ENCODE measurements at places on chromosomes 4 and X.

DNA sequence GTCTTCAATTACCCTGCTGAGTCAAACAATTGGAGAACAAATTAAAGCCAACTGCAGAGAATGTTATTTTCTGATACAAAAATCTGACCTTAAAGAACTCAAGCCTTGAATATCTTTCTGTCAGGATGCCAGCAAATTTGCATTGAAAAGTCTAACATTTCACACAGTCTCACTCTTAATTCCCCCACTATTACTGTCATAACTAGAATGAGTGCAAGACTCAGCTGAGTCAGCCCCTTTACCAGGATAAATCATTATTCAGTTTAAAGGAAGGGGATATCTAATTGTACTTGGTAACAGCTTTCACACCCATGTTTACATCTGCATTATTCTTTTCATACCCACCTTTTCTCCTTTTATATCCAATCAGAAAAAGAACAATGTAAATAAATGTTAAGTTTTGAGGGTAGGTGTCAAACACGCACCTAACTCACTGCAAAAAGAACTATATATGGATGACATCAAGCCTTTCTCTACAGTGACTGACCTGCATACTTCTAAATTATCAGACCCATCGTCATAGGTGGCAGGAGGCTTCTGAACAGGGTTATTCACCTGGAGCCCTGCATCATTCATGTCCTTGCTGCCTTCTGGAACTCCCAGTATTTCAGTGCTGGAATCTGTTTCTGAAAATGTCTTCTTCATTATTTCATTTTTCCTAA lies 117.4 kb downstream of the TMA16 start:
- no peak for DNase-seq

- no peak for DNase-seq
Observed at GRCh38 chr4:8909548-8909947, 37.9 kb upstream of the HMX1 start.

- no peak for DNase-seq
Observed at GRCh38 chr4:187444061-187444460, 551.5 kb upstream of the ZFP42 start.

DNA sequence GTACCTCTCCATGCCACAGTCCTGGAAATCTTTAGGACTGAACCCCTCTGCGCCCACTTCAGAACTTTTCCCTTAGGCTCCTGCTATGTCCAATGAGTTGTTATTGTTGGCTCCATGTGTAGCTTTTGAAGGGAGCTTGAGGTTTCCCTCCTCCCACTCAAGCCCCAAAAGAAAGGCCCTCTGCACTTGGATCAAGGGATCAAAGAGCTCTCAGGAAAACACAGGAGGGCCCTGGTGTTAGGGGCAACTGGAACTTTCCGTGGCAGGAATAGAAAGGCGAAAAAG lies 135.0 kb downstream of the RASL11B start:
- DNase-seq: no peak

- DNase-seq: peak; percentile 36
Observed at GRCh38 chr4:68373513-68373912, 23.6 kb upstream of the YTHDC1 start.

DNA sequence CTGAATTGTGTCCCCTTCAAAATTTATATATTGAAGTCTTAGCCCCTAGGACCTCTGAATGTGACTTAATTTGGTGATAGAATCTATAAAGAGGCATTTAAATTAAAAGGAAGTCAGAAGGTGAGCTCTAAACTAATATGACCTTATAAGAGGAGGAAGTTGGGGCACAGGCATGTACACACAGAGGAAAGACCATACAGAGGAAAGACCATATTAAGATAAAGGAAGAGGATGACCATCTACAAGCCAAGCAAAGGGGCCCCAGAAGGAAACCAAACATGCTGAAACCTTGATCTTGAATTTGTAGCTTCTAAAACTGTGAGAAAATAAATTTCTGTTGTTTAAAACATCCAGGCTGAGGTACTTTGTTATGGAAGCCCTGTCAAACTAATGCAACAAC lies 26.9 kb upstream of the CYBB start:
- no peak for DNase-seq

DNA sequence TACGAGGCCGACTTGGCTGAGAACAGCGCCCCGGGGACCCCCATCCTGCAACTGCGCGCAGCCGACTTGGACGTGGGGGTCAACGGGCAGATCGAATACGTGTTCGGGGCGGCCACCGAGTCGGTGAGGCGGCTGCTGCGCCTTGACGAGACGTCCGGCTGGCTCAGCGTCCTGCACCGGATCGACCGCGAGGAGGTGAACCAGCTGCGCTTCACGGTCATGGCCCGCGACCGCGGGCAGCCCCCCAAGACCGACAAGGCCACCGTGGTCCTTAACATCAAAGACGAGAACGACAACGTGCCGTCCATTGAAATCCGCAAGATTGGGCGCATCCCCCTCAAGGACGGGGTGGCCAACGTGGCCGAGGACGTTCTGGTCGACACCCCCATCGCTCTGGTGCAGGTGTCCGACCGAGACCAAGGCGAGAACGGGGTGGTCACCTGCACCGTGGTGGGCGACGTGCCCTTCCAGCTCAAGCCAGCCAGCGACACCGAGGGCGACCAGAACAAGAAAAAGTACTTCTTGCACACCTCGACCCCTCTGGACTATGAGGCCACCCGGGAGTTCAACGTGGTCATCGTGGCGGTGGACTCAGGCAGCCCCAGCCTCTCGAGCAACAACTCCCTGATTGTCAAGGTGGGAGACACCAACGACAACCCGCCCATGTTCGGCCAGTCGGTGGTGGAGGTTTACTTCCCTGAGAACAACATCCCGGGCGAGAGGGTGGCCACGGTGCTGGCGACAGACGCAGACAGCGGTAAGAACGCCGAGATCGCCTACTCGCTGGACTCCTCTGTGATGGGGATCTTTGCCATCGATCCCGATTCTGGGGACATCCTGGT lies 2.4 kb downstream of the PCDH7 start:
- DNase-seq: no peak
